Activated CD8-positive, alpha-beta memory T cell treated with anti-CD3 and anti-CD28 coated beads, Interleukin-2, amount 50 U/mL, for 4 hours (primary cell): ENCODE measurements at places on chromosomes 3 and 15.

DNA sequence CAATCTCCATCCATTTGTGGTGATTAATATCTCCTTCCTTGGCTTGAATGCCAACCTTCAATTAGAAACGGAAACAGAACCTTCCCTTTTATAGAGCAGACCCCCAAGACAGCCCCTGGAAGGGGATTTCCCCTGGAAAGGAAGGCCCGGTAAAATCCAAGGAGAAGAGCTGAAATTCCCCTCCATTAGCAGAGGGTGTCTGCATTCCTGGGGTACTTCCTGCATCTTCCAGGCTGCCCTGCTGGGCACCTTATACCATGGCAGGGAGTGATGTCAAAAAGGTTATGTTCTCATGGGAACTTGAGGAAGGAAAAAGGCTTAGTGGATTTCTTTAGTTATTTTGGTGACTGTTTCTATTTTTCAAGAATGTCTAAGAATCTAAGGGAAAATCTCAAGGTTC is 116.7 kb upstream of the NEO1 start:
- no peak for DNase-seq

GRCh38 chr15:91050128-91050455 is 27.7 kb upstream of the VPS33B start:
- no peak for DNase-seq

DNA sequence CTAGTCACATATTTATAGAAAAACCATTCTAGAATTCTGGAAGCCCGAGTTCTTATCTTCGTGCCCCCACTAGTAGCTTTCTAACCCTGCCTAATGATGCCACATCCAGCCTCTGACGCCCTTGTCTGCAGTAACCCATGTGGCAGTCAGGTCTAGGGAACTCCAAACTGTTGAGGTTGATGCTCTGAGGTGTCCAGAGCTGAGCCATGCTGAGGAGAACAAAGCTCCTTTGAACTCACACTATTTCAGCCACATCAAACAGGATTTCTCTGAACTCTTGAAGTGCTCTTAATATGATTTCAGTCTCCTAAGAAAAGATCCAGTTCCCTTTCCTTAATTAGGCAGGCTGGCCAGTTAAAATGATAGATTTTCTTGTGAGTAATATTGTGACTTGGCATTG is 150.5 kb upstream of the ST8SIA2 start:
- DNase-seq = no peak

DNA sequence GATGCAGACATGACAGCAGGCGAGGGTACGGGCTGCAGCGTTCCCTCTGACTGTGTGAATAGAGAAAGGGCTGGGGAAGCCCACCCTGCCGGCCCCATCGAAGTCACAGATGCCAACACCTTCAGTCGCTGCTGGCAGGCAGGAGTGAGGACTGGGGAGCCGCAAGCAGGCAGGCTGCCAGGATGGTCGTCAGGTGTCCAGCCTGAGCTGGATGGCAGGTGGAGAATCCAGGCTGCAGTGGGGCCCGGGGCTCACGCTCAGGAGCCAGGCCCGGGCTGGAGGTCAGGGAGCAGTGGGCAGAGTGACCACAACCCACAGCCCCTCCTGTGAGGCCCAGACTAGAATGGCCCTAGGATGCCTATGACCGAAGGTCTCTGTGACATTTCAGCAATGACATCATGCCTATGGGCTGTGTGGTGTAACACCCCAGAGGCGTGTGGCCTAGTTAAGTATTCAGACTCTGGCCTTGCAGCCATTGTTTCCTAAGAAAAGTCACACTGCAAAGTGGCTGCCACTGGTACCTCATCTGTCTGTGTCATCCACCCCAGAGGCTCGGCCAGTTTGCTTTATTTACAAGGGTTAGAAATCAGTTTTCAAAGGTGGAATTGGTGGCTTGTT is 15.7 kb downstream of the PRR23E start:
- no peak for DNase-seq

DNA sequence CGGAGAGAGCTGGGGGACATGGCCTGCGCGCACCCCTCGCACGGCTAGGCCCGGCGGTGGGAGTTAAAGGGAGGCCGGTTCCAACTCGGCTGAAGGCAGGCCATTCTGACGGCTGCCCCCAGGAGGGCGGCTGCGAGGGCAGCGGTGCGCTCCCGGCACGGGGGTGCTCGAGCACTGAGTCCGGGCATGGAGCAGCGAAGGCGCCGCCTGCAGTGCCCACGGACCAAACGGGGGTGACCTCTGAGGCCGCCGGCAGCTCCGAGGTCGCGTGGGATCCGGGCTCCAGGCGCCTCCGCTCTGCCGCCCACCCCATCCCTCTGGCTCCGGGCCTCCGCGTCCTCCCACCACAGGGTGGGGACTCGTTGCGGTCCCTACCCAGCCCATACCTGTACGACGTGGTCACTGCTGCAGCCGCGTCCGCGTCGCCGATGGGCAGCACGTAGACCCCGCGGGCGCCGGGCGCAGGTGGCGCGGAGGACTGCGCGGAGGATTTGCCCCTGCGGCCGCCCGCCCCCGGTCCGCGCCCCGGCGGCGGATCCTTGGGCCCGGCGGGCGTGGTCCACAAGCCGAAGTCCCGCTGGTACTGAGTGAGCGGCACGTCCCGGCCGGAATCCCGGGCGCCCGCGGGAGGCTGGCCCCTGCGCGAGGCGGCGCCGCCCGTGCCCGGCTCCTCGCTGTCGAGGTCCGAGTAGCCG is 469 bp downstream of the MAP6D1 start:
- peak; percentile 35 for DNase-seq

- DNase-seq = no peak
Measured at GRCh38 chr15:90046911-90047392, 45.8 kb downstream of the ZNF710 start.

- peak; percentile 36 for DNase-seq
Measured at GRCh38 chr3:27681249-27681748, 40.8 kb downstream of the EOMES start.

DNA sequence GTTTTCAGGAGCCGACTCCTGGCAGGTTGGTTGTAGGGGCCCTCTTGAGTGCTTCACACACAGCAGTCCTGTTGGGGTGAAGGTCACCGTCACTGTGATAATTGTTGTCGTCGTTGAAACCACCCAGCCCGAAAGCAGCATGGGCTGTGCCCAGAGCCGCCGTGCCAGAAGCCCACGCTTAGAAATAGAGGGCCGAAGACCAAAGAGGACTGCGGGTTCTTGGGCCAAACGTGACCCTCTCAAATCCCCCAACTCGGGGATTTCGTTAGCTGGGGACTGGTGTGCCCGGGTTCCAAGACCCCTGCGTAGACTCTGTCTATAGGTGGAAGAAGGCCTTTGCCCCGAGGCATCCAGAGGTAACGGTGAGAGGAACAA is 7.5 kb upstream of the ADAMTS17 start:
- no peak for DNase-seq

GRCh38 chr3:39432342-39432741 is 25.8 kb downstream of the RPSA start:
- no peak for DNase-seq

DNA sequence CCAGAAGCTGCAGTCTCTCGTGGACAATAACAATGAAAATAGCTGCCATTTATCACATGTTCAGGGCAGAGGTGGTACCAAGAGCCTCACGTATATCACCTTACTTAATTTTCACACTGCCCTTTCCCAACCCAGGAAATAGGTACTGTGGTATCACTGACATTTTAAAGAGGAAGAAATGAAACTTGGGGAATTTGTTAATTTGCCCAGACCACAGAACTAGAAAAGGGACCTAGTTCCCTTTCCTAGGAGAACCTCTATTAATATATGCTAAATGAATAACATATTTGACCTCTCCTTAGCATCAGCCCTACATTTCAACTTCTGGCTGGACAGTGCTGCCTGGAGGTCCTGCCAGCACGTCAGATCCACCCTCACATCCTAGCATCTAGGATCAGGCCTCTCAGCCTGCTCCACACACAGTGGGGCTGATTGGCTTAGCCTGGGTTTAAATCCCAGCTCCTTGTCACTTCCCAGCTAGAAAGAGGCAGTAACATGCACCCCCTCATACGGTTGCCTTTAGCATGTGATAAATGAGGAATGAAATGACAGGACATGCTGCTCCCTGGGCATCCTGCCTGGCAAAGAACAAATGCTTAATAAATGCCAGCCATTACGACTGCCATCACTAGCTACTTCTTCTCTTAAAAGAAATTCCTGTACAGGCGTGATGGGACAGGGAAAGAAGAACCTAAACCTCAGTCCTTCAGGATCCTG is 95.1 kb upstream of the TNFAIP8L3 start:
- DNase-seq = no peak

DNA sequence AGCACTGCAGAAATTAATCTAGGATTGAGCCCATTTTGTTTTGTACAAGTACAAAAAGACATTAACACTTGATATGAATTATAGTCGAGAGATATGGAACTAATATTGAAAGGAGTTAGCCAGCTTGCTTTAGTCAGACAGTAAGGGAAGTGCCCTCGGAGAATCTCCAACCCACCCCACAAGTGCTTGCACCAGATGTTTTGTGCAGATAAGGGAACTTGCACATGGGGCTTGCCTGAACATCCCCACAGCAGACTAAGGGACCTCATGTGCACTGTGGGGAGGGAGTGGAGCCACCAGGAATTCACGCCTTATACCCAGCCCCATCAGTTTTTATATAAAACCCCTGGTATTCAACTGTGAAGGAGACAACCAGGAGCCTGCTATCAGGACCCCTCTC is 122.3 kb downstream of the EFHB start:
- DNase-seq = no peak

- DNase-seq = no peak
Measured at GRCh38 chr15:57544848-57545480, 46.7 kb upstream of the MYZAP start.

- no peak for DNase-seq
Measured at GRCh38 chr3:36729204-36730056, 34.9 kb downstream of the DCLK3 start.

DNA sequence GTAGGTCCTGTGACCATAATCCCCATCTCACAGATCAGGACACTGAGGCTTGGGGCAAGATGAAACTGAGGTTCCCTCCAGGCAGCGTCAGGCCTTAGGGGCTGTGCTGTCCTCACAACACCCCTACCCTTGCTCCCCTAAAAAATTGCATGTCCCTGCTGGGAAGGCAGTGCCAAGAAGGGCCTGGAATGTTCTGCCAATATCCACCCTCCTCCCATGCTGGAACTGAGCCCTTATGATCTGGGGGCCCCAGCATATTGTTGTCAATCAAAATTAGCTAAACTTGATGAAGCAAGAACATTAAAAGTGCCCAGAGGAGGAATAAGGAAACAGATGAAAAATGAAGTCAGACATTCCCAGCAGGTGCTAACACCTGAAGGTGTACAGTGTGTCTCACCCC is 13.4 kb upstream of the RTP3 start:
- no peak for DNase-seq

DNA sequence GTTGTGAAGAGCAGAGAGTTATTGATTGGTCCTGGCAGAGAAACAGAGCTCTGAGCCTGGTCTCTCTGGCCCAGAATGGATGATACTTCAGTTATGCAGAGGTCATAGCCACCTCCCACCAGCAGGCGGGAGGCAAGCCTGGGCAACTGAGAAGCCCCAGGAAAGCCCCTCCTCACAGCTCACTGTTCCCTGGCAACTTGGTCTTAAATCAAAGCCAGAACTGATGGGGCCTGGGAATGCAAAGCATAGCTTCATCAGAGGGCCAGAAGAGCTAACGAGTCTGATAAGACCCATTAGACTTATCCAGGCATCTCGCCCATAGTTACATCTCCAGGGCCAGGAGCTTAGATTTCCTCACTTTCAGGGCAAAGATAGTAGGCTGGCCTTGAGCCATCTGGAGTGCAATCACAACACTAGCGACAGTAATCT is 5.5 kb upstream of the COLQ start:
- DNase-seq = no peak

GRCh38 chr15:88323976-88324740 is 67.6 kb upstream of the NTRK3 start:
- no peak for DNase-seq

DNA sequence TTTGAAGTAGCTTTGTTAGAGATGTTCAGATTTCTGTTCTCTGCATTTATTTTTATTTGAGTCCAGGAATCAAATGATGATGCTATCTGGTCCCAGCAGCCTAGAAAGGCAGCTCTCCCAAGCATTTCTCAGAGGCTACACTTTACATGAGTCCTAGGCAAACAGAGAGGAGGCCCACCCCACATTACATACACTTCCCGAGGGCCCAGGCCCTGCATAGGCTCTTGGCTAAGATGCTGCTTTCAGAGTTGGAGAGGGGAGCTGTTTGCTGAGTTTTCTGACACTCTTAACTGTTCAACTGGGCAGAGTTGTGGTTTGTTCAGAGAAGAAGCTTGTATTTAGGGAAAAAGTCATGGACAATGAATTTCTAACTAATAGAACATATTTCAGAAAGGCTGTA is 117.9 kb upstream of the RGMA start:
- no peak for DNase-seq

- DNase-seq = no peak
Measured at GRCh38 chr3:15368561-15369135, 36.3 kb upstream of the SH3BP5 start.

DNA sequence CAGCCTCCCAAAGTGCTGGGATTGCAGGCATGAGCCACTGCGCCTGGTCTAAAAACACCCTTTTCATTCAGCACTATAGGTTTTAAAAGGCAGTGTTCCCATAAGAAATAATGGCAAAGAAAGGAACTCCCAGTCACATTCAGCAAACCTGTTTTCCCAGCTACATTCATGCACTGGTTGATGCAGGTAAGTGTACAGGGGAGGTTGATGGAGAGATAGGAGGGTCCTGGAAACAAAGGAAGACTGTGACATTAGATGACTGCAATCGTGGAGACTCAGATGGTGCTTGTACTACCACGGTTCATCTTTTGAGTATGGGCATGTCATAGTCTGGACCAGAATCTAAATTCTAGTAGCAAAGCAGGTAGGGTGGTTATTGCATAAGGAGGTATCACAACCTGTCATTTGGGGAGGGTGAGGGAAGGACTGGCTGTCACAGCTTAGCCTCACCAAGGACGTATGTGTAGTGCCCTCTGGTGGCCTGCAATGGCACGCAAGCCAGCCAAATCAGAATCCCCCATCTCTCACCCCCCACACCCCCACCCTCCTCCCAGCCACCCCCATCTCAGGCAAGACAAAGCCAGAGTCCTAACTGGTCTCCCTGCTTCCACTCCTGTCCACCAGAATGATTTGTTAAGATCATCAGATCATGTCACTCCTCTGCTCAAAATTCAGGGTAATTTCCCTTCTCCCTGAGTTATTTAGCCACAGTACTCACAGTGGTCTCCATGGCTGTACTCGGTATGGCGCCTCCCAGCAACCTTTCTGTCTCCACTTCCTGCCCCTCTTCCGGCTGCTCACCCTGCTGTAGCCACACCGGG is 28.8 kb upstream of the UBL7 start:
- DNase-seq = peak; percentile 84

DNA sequence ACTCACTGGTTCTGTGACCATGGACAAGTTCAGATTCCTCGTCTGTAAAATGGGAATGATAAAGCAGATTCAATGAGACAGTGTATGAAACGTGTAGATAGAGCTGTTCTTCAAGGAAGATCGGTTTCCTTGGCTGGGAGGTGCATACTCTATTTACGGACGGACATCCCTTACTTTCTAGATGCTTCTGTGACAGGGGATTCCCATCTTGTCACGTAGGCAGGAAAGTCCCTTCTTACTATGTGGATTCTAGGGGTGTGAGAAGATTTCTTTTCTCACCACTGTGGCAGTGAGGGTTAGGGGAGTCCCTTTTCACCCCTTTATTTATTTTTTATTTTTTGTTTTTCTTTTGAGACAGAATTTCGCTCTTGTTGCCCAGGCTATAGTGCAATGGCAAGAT is 180.9 kb upstream of the TBL1XR1 start:
- DNase-seq = no peak

- DNase-seq = no peak
Measured at GRCh38 chr3:107641572-107642307, 119.0 kb downstream of the BBX start.

GRCh38 chr3:114929971-114930732 is 216.9 kb downstream of the ZBTB20 start:
- DNase-seq = no peak
